ENCODE measurements at places on chromosomes 4 and X.

GRCh38 chrX:68934922-68935321, 106.1 kb downstream of the EFNB1 start:
- no peak for DNase-seq

- no peak for DNase-seq
These were observed 585 bp upstream of the SEC24D start for GRCh38 chr4:118836301-118837120.

GRCh38 chr4:2583092-2583491, 46.6 kb downstream of the FAM193A start:
- DNase-seq: no peak

- no peak for DNase-seq
These were observed 96.8 kb downstream of the PJA1 start for GRCh38 chrX:69068301-69069085.

DNA sequence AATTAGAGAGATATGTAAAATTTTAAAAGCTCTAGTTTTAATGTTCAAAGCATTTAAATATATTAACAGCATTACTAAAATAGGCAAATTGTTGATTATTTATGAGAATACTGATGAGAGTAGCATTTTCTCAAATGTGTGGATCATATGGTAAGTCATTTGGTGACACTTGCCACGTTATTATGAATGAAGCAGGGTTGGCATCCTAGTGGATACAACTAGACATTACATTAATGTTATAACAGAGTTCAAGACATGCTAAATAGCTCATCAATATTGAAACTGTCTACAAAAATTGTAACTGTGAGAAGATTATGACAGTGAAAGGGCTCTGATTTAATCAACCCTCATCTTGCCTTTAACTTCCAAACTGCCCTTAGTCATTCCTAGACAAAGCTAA, 171.1 kb downstream of the PDGFC start:
- no peak for DNase-seq

DNA sequence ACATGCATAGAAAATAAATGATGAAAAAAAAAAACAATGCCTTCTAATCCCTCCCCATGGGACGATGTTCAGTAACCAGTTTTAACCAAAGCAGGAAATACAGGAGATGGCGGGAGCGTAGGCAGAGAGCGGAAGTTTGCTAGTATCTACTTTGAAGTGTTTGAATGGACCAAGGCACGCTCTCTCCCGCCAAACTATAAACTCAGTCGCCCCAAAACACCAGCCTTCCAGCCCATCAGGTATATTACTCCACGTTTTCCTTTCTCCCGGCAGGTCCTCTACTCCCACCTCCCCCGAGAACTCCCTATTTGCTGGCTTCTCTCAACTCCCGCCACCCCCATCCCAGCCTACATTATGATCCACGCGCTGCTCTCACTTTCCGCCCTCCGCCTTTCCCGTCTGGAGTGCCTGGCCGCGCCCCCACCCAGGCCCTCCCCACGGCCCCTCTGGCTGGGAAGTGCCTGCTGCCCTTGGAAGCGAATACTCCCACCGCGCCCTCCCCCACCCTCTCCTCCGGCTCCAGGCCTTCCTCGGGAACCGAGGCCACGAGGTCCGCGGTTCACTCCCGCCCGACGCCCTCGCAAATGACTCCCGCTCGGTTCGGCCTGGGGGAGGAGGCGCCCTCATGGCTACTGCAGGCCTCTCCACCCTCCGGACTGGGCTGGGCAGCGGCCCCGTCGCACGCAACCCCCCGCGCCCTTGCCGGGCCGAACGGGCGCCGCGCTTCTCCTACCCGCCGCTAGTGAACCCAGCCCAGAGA, 723 bp downstream of the DHX15 start:
- peak; percentile 8 for DNase-seq

DNA sequence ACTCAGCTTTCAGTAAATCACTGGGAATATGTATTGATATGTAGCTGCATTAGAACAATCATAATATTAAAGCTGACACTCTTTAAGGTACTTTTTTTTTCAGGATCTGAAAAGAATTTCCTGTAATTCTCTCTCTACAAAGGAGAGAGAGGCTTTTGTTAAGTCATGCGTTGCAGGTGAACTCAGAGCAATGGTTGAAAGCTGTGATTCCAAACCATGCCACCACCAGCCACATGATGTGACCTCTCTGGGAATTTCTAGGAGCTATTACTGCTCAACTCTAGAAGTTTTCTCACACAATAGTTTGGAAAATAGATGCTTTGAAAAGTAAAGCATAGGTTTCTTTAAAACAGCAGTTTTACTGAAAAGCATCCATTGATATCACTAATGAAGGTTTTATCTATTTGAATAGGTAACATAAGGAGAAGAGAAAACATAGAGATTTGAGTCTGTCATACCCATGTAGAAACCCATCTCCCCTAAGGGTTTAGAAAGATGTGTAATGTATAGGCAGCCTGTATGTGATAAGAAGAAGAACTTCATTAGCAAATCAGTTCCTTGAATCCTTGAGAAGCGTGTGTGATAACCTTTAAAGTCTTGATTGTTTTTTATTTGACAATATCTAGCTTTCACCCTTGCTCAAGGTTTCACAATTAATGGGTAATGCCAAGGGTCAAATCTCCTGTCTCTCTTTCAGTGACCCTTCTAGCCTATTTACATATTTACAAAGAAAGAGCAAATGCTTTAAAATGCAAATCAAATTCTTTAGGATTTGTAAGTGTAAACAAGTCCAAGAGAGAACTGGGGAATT, 161.0 kb upstream of the ANKRD50 start:
- no peak for DNase-seq

DNA sequence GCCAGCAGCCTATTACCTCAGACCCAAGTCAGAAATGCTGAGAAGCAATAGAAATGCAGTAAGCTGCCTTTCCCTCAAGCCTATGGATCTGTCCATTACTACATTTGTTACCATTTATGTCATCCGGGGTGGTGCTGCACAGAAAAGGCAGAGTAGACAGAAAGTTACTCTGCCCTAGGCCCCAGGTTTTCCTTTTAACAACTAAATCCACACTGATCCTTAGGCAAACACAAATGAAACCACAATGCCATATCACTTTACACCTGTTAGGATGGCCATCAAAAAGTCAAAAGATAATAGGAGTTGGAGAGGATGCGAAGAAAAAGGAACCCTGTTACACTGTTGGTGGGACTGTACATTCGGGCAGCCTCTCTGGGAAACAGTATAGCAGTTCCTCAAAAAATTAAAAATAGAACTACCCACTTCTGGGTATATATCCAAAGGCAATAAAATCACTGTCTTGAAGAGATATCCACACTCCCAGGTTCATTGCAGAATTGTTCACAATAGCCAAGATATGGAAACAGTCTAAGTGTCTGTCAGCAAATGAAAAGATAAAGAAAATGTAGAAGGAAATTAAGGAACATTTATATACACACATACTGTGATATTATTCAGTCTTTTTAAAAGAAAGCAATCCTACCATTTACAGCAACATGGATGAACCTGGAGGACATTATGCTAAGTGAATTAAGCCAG, 186.3 kb downstream of the NWD2 start:
- no peak for DNase-seq

DNA sequence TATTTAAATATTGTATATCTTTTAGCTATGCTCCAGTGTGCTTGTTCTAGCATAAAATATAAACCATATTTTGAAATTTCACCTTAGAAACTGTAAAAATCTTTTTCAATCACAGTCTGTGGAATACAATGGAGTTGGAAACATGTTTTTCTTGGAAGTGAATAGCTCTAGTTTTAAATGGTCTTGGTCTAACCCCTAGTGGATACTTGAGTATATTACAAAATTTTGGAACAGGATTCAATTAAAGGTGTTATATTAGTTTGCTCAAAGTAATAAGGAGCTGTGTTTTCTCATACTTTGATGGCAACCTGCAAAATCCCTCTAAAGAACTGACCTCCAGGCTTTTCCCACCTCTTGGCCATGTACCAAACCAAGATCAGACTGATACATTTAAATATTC, 48.2 kb downstream of the STK26 start:
- no peak for DNase-seq

GRCh38 chr4:7591409-7592053, 156.8 kb upstream of the PSAPL1 start:
- no peak for DNase-seq

GRCh38 chr4:115028682-115029410, 84.6 kb downstream of the NDST4 start:
- DNase-seq: no peak

GRCh38 chr4:126895988-126896570, 736.7 kb upstream of the INTU start:
- DNase-seq: no peak

GRCh38 chr4:53205970-53206369, 159.9 kb downstream of the SCFD2 start:
- no peak for DNase-seq

GRCh38 chr4:143700046-143700415, 444 bp downstream of the FREM3 start:
- DNase-seq: no peak

GRCh38 chr4:184347251-184348239, 126.8 kb downstream of the IRF2 start:
- DNase-seq: no peak

GRCh38 chr4:145528601-145529000, 46.9 kb downstream of the SMAD1 start:
- no peak for DNase-seq

- DNase-seq: no peak
These were observed 527.4 kb downstream of the C4orf33 start for GRCh38 chr4:129623233-129623875.

- DNase-seq: no peak
These were observed 197.6 kb downstream of the BCOR start for GRCh38 chrX:39899856-39900776.

GRCh38 chr4:182736207-182736606, 181.0 kb downstream of the DCTD start:
- no peak for DNase-seq

GRCh38 chrX:445727-446126, 59.0 kb upstream of the PPP2R3B start:
- DNase-seq: no peak

- DNase-seq: no peak
These were observed 25.3 kb upstream of the SOD3 start for GRCh38 chr4:24770032-24770584.

- DNase-seq: no peak
These were observed 146.7 kb downstream of the COL25A1 start for GRCh38 chr4:109155682-109156283.

GRCh38 chrX:111671668-111672067, 9.3 kb upstream of the ALG13 start:
- DNase-seq: no peak

DNA sequence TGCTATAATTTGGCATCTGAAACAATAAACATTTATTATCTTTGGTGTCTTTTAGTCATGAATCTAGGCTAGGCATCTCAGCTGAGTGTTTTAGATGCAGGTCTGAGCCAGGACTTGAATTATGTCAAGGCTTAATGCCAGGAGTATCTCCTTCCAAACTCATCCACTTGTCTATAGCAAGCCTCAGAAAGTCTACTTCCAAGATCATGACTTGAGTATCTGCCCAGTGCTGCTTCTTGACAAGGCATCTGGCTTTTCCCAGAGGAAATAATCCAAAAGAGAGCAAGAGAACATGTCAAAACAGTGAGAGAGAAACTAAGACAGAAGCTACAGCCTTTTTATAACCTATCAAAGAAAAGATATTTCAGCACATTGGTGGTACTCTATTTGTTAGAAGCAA, 1052.1 kb upstream of the PCDH10 start:
- no peak for DNase-seq

DNA sequence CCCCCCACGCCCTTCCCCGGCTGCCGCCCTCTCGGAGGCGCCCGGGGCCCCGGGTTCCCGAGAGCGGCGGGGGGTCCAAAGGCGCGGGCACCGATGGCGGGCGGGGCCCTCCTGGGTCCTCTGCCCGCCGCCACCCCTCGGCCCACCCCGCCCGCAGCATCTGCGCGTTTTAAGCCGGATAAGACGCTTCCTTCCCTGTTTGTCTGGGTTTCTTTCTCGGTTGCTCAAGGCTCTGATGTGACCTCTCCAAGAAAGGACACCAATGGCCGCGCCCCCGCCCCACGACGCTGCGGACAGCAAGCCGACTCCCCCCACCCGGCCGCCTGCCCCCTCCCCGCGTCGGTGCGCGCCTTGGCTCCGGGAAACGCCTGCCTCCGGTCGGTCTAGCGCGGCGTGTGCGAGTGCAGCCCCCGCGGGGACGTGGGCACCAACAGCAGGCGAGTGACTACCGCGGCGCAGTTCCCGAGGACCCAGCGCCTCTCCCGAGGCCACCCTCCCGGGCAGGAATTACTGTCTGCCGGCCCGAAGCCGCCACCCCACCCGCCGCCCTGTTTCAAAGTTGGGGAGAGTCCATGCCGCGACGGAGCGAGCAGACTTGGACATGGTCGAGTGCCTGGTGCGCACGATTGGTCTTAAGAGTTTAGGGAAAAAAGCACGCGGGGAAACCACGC, 21.1 kb upstream of the HMX1 start:
- DNase-seq: no peak

- DNase-seq: no peak
These were observed 29.5 kb upstream of the USP9X start for GRCh38 chrX:41055740-41056139.

- DNase-seq: no peak
These were observed 1.3 kb downstream of the TBL1X start for GRCh38 chrX:9466124-9466495.

GRCh38 chrX:111881715-111882114, 5.7 kb downstream of the TRPC5OS start:
- DNase-seq: no peak

DNA sequence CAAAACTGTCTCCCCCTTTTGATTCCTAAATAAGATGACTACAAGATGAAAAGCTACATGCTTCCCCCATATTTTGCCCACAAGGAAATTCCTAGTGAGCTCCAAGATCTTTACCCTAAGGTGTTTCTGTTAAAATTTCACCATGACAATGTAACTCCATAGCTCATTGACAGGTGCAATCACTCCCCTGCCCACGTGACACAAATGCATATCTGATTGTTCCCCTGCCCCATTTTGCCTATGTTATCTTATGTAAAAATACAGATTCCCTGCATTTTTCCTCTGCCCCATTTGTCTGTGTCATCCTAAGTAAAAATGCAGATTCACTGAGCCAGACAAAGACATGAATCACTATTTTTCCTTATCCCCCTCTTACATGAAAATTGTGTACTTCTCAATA, 66.7 kb downstream of the GPRASP3 start:
- DNase-seq: no peak

DNA sequence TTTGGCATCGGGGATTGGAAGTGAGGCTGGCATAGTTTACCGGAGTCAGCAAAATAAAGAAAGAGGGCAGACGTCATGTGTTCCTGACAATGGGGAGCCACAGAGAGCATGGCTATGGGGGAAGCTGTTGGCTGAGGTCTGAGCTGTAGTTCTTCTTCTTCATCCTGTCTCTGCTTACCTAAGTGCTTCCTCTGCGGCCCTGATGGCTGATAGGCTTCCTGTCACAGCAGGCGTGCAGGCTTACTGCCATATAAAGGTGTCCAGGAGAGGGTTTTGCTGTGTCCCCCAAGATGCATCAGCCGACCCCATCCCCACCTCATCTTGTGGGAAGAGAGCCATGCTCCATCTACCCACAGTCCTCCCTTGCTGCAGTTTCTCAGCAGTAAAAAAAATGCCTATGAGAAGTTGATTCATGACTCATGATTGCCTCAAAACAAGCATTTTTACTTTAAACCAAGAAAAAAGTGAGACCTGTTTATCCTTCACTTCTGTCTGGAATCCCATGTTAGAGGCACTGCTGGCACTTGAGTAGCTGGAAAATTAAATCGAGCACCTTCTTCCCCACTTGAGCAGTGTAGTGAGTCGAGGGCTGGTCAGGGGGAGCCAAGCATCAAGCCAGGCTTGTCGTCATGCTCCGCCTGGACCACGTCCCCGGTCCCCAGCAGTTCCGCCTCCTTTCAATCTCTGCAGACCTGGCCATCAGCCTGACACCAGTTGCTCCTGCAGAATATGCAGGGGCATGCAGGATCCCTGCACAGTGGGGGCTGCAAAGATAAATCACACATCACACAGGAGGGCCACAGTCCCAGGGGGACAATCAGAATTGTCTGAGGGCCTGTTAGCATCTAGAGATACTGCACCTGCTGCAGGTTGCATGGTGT, 237.8 kb downstream of the EVC2 start:
- DNase-seq: no peak

Measured in stimulated activated CD8-positive, alpha-beta memory T cell treated with anti-CD3 and anti-CD28 coated beads, Interleukin-15, amount 100 ng/mL, for 4 hours (primary cell).